ENCODE measurements at places on chromosomes 13 and 19.

DNA sequence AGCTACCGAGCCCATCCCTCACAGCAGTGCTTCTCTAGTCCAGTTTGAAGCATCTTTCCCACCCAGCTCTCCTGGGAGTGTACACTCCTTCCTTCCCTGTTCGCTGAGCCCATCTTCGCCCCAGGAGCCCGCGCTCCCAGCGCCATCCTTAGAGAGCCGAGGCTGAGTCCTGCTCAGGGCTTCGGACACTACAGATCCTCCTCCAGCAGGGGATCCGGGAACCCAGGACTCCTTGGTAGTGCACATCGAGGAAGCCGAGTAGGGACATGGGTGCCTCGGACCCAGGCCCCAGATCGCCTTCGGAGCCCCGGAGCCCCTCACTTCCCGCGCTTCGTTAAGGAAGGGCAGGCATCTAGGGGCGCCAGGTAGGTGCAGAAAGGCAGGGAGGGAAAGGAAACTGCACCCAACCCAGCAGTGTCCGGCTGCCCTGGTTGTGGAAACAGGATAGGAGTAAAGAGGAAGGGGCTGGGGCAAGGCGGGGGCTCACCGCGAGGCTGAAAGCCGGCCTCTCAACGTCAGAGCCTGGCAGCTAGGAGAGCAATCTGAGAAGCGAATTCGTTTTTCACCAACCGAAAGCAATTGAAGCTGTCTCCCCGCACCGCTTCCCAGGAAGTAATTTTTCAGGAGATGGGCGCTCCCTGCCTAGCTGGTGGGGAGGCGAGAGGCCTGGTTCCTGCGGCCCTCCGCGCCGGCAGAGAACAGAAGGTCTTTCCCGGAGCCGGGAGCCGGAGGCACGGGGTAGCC lies 1.0 kb downstream of the PDX1 start:
- peak; percentile 64 for DNase-seq

GRCh38 chr19:1211494-1212234 lies 6.1 kb downstream of the STK11 start:
- no peak for DNase-seq

DNA sequence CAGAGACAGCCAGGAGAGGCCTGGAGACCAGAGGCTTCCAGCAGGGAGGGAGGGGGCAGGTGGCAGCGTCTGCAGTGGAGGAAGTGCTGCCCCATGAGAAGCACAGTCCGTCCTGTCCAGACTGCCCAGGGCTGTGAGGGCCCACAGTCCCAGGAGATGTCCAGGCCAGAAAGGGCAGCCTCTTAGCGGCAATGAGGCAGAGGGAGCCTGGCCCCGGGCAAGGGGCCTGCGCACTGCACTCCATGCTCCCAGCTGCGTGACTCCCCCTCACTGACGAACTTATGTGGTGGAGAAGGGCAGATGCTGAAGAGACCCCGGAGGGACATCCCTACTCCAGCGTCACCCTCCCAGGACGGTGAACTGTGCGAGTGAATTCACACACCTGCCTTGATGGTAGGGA lies 115.3 kb downstream of the SOX1 start:
- DNase-seq: no peak

DNA sequence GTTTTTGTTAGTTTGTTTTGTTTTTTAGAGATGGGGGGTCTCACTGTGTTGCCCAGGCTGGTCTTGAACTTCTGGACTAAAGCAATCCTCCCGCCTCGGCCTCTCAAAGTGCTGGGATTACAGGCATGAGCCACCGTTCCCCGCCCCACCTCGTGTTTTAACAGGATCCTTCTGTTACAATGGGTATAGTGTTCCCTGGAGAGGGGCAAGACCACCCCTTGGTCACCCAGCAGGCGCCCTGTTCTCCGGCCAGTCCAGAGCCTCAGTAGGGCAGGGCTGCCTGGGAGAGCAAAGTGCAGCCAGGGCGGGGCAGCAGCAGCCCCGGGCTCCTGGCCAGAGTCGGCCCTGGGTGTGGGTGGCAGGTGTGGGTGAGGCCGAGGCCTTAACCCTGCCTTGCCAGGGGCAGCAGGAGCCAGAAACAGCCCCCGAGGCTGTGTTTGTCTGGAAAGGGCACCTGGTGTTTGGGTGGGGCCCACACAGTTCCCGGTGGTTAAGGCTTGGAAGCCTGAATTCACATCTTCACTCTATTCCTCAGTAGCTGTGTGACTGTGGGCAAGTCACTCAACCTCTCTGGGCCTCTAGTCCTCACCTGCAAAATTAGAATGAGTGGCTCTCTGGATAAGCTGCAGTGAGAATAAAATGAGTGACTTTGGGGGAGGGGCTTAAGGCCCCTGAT lies 7.2 kb downstream of the VASP start:
- no peak for DNase-seq

- DNase-seq: peak; percentile 93
These were observed 4.9 kb downstream of the ADAMTSL5 start for GRCh38 chr19:1507763-1508506.

- DNase-seq: no peak
These were observed 57.8 kb upstream of the POSTN start for GRCh38 chr13:37656247-37656940.

DNA sequence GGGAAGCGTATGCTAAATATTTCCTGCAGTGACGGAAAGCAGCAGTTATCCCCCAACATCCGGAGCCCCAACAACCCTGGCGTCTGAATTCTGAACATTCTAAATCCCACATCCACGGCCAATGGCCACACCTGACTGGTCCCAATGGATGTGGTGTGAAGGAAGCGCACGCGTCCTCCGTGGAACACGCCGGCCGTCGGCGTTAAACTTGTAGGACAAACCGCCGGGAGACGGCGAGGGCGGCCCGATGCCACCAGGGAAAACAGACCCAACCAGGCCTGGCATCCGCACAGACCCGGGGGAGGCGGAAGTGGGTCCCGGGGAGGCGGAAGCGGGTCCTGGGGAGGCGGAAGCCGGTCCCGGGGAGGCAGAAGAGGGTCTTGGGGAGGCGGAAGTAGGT lies 3.2 kb downstream of the SHC2 start:
- DNase-seq: no peak

DNA sequence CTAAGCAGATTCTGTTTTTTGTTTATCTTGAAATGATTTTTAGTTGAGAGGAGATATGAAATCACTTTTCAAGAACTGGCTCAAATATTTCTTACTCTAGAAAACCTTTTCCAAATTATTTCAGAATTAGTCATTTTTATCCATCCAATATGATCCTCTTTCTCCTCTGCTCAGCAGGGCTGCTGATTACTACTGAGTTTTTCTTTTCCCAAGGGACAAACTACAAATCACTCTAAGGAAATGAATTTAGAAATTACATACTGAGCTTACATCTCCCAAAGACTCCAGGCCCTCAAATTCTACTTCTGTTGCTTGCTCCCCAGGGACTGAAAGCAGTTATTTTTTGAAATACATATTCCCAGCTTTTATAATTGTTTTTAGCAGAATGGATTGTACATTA lies 87.4 kb upstream of the UFM1 start:
- no peak for DNase-seq

DNA sequence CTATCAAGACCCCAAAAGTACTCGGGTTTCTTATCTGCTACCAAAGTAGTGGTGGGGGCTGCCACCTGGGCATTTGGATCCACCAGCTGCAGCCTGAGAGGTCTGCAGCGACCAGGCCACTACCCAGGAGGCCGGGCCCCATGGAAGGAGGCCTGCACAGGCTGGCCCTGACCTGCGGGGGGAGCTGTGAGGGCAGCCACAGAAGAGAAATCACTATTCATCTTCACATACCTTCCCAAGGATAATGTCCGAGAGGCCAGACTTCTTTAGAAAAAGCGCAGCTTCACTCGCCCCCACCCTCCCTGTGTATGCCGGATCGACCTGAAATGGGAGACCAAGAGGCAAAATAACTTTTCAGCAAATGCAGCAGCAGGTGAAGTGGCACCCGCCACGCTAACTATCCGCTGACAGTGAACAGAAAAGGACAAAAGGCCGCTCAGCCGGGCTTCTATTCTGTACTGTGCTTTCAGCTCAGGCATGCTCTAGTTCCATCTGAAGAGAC lies 30.1 kb downstream of the EPS15L1 start:
- DNase-seq: no peak

- no peak for DNase-seq
These were observed 381.1 kb downstream of the LIG4 start for GRCh38 chr13:107834281-107834680.

GRCh38 chr13:47835470-47836228 lies 165.4 kb downstream of the SUCLA2 start:
- DNase-seq: no peak

GRCh38 chr19:7955696-7956095 lies 12.2 kb upstream of the TIMM44 start:
- no peak for DNase-seq

DNA sequence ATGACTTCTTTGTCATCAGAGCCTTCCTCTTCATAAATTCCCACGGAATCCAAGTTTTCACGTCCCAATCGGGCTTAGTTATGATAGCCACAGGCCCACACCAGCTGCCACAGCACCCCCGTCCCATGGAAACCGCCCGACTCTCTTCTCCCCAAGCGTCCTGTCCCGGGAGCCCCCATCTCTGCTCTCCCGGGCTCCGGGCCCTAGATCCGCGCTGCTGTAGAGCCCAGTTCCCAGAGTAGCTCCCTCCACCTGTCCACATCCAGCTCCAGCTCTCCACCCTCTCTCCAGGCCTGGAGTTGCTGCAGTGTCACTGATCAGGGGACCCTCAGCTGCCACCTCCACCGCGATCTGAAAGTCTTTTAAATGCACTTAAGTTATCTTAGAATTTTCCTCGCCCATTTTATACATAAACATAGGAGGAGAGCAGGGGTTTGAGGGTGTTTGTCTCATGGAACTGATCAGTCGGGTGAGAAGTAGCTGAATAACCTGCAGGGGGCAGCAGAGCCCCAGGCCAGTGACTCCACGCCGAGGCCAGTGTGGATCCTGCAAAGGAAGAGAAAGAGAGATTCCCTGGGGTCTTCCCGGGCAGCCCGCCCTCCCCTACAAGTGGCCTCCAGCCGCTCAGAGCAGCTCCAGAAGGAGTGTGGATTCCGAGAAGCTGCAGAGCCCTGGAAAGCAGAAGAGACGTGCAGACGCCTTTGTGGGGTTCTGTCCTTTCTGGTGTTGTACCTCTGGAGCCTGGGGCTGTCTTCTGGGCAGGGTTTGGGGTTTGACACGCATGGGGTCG lies 1.1 kb upstream of the ZNF763 start:
- DNase-seq: peak; percentile 81

DNA sequence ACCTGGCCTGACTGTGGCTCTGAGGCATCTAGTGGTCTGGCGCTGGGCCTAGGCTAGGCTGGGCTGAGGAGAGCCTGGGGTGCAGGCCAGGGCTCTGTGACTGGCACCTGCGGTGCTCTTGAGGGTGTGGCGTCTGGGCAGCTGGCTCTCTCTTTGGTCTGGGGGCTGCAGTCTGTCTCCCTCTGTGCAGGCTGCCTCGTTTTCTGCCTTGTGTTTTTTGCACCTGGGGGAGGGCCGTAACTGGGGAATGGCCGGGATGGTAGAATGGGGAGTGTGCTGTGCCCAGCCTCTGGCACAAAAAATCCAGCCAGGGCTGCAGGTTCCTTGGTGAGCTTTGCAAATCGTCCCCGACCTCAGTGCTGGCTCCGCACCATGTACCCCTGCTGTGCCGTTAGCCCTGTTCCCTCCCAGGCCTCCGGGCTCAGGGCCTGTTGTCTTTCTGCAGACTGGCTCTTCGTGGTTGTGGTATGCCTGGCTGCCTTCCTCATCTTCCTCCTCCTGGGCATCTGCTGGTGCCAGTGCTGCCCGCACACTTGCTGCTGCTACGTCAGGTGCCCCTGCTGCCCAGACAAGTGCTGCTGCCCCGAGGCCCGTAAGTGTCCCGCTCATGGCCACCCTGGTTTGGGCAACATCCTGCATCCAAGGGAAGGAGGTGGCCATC lies 6.5 kb upstream of the USF2 start:
- DNase-seq: peak; percentile 9

DNA sequence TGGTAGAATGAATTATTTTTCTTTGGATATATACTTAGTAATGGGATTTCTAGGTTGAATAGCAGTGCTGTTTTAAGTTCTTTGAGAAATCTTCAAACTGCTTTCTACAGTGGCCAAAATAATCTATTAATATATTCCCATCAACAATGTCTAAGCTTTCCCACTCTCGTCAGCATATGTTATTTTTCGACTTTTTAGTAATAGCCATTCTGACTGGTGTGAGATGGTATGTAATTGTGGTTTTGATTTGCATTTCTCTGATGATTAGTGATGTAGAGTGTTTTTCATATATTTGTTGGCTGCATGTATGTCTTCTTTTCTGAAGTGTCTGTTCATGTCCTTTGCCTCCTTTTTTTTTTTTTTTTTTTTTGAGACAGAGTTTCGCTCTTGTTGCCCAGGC lies 90.2 kb upstream of the CSNK1A1L start:
- DNase-seq: no peak

- DNase-seq: no peak
These were observed 34.2 kb downstream of the NALCN start for GRCh38 chr13:101382086-101382485.

- no peak for DNase-seq
These were observed 38.1 kb upstream of the KCTD15 start for GRCh38 chr19:33758541-33759013.

DNA sequence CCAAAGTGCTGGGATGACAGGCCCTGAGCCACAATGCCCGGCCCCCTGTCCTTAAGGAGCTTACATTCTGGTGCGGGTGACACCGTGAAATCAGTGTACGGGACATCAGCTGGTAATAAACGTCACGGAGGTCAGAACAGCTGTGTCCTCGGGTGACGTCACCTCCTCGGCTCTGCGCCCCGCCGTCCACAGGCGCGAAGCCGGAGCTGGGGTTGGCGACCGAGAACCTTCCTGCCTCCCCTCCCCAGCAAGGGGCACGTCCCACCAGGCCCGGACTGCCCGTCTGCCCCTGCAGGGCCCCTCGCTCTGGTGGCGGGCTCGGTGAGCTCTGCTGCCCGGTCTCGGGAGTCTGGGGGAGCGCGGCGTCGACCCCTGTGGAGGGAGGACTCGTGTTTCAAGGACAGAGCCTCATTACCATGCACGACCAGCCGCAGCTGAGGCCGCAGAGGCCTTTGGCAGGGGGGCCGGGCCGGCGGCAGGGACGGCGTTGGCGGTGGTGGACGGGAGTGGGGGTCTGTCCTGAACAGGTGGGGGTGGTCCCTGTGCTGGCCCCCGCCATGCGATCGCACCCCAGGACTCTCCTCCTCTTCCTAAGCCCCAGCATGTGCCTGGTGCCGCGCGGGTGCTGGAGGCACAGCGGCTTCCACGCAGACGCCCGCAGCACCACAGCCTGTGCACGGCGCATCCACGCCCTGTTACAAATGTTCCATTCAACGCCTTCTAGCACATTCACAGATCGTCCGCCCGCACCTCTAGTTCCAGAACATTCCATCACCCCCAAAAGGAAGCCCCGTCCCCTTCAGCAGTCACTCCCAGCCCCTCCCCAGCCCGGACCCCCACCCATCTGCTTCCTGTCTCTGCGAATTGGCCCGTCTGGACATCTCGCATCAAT lies 5.4 kb downstream of the LINGO3 start:
- peak; percentile 78 for DNase-seq

DNA sequence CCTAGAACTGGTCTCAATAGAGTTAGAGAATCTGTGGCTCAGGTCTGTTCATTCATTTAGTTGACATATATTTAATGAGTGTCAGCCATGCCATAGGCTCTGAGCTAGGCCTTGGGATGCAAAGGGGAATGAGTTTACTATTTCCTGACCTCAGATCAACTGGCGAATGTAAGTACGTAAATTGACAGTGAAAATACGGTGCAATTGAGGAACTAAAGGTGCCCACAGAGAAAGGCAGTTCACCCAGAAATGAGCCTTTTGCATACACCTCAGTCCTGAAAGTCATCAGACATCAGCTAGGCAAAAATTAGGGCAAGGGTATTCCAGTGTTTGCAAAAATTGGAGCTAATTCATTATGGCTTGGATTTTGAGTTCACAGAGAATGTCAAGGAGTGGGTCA lies 20.6 kb upstream of the UPF3A start:
- peak; percentile 51 for DNase-seq

Data from B cell (primary cell).